ENCODE measurements at places on chromosomes 11 and 22.

DNA sequence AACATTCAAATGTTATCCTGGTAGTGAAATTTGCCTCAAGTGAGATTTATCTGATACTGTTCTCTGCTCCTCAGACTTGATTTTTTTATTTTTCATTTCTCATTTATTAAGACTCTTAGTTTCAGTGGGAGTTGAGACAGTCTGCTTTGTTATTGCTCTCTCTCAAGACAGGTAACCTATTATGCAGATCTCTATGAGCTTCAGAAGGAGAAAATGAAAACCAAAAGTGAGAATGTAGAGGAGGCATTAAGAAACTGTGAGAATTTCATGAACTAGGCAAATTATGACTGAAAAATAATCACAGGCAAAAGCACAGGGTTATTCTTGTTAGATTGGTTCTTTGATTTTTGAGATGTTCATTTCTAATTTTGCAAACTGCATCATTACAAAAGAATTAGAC, 290.0 kb upstream of the CHORDC1 start:
- no peak for DNase-seq

DNA sequence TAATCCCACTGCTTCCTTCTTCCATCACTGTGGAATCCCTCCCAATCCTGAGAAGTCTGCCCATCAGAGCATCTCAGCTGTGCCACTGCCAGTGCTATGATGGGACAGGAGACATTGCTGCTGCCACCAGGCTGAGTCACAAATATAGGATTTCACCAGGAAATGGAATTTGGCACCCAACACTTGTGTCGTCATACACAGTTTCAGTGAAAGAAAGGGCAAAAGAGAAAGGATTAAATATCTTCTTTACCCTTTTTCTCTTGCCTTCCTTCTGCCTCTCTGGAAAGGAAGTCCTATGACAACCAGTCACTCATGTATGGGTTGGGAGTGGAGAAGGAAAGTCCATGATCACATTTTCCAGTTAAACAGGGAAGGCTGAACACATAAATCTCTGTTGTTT, 133.4 kb downstream of the SPON1 start:
- no peak for DNase-seq

DNA sequence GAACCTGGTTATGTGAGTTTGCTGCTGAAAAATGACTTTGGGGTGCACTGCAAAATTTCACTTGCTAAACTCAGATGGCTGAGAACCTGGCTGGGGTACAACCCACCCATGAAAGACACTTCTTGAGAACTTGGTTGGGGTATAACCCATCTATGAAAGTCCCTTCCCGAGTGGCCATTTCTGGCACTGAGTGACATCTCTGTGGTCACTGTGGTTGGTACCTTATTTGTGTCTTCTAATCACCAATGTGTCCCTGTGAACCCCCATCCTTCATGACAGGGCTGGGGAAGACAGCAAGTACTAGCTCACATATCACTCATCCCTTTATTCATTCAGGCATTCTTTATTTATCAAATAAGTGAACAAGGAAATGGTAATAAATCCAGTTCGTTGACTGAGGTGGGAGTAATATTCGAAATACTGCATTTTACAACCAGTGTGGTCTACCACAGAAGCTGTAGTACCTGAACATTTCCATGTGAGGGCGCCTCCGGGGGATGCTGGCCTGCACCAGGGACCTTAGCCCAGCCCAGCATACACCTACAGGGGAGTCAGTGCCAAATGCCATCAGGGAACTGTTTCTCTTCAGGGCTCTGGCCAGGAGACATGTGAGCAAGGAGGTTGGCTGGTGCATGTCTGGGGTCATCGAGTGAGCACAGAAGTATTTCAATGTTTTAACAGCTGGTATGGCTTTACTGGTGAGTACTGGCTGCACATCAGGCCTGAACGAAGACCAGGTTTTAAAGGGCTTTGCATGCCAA, 122.1 kb downstream of the CSNK2A3 start:
- DNase-seq: no peak

DNA sequence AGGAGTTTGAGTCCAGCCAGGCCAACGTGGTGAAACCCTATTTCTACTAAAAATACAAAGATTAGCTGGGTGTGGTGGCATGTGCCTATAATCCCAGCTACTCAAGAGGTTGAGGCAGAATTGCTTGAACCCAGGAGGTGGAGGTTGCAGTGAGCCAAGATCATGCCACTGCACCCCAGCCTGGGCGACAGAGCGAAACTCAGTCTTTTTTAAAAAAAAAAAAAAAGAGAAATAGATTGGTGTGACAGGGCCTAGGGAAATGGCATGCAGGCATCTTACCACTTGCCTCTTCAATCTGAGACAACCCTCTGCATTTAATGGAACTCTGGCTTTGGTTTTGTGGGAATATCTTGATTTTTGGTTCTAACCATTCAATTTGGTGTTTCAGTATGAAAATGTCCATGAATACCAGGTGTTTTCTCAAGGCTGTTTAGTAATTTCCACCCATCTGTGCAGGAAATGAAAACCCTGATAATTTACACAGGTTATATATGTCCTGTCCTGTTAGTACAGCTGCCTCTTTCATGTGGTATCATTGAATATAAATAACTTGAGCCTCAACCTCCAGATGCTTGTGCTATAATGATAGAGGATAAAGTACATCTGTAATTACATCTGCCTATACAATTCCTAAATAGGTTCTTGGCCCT, 8.4 kb downstream of the XBP1 start:
- no peak for DNase-seq

DNA sequence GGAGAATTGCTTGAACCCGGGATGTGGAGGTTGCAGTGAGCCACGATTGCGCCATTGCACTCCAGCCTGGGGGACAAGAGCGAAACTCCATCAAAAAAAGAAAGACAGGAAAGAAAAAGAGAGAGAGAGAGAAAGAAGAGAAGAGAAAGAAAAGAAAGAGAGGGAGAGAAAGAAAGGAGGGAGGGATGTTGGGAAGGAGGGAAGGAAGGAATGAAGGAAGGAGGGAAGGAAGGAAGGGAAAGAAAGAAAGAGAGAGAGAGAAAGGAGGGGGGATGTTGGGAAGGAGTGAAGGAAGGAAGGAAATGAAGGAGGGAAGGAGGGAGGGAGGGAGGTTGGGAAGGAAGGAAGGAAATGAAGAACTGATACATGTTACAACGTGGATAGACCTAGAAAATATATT, 12.3 kb upstream of the SPINDOC start:
- no peak for DNase-seq

GRCh38 chr11:15668718-15669117, 554.0 kb downstream of the INSC start:
- DNase-seq: no peak

GRCh38 chr11:23573429-23573828, 713.2 kb upstream of the CCDC179 start:
- no peak for DNase-seq

DNA sequence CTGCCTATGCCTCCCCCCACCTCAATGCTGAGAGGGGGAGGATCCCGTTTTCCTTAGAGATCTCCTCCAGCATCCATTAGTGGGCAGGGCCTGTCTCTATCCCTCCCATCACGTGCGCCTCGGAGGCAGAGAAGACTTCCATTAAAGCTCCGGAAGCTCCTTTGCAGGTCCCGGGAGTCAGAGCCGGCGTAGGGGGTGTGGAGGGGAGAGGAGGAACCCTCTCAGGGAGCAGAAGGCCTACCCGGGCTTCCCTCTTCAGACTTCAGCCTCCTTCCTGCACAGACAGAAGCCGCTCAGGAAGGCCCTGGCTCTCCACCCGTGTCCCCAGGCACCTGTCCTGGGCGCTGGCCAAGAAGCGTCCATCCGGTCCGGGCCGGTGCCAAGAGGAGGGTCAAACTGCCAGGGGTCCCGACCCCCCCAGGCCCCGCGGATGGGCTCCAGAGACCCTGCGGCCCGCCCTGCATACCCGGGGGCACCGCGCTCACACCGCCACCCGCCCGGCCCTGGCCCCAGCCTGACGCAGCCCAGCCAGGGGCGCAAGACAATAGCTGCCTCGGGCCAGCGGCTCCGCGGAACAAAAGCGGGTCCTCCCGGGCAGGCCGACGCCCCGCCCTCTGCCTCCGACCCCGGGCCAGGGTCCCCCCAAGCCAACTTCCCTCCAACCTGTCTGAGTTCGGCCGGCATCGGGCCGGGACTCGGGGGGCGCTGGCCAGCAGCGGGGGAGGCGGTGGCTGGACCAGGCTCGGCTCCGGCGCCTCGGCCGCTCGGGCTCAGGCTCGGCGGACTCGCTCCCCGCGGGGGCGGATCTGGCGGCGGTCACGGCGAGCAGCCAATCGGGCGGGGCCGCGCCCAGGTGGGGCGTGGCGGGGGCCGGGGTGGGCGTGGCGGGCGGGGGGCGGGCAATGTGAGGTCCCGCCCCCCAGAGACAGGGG, 29.9 kb downstream of the ARVCF start:
- peak; percentile 47 for DNase-seq

GRCh38 chr11:61295596-61295926, 445 bp upstream of the VWCE start:
- no peak for DNase-seq

- DNase-seq: no peak
These were observed 312.8 kb upstream of the C11orf87 start for GRCh38 chr11:109109150-109109549.

- no peak for DNase-seq
These were observed 366.1 kb downstream of the SHANK2 start for GRCh38 chr11:70886256-70886655.

DNA sequence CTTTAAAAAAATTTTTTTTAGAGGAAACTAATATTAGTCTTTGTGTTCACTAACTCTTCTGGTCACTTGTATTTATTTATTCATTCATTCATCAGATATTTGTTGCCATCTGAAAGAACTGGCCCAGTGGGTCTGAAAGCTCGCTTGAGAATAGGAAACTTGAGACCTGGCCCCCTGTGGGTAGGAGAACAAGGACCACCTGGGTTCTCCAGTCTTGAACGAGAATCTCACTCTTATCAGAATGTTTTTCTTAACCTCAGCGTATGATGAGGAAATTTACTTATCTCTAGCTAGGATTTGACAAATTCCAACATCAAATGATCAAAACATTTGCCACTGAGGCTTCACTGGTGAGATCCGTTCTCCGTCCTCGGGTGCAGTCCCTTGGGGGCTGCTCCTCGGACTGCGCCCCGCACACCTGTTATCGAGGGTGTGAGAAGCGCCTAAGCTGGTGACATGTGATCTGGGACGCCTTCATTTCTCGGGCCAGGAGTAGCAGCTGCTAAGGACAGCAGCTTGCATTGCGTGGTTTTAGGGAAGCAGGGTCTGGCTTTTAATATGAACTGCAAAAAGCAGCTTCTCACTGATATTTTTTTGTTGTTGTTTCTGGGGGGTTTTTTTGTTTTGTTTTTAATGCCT, 6.3 kb downstream of the C22orf31 start:
- no peak for DNase-seq

- peak; percentile 48 for DNase-seq
These were observed 46.4 kb downstream of the MORC2 start for GRCh38 chr22:30922151-30922611.

DNA sequence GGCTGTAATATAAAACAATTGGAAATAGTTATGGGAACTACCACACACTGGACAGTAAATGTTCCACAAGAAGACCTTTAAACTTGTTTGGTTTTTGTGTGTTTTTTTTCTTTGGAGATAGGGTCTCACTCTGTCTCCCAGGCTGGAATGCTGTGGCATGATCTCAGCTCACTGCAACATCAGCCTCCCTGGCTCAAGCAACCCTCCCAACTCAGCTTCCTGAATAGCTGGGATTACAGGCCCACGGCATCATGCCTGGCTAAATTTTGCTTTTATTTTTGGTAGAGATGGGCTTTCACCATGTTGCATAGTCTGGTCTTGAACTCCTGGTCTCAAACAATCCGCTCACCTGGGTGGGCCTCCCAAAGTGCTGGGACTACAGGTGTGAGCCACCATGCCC, 121.0 kb downstream of the MPPED2 start:
- DNase-seq: no peak

DNA sequence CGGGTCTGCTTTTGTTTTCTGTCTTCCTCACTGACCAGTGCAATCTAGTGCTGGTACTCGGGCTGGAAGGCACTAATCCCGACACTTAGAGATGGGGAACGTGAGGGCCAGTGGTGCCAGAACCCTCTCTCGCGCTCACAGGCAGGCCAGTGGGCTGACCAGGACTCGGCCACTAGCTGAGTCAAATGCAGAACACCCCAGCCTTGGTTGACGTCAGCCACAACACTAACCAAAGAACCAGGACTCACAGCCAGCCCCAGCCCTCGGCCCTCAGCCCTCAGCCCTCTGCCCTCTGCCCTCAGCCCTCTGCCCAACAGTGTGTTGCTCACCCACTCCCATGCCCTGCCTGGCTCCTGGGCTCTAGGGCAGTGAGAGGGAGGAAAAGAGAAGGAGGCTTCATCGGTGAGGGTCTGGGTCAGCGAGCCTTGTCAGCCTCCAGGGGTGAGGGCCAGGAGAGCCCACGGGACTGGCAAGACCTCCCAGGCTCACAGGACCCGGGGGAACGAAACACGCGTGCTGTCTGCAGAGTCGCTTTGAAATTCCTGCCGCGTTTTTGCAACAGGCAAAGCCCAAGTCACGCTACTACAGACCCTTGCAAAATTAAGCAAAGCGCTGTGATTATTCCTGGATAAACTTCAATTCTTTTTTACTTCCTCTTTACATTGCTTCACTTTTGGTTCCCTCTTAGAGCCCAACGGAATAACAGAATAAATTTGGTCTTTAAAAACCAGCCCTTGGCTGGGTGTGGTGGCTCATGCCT, 27.5 kb downstream of the KIAA0930 start:
- no peak for DNase-seq

- DNase-seq: no peak
These were observed at the start of gene BARX2 for GRCh38 chr11:129375751-129376657. TSS of gene BARX2 (plus strand) at chr11:129375848. CDS start at chr11:129376036, 188 bp downstream.

- DNase-seq: no peak
These were observed 187.0 kb upstream of the ISX start for GRCh38 chr22:34879001-34879400.

DNA sequence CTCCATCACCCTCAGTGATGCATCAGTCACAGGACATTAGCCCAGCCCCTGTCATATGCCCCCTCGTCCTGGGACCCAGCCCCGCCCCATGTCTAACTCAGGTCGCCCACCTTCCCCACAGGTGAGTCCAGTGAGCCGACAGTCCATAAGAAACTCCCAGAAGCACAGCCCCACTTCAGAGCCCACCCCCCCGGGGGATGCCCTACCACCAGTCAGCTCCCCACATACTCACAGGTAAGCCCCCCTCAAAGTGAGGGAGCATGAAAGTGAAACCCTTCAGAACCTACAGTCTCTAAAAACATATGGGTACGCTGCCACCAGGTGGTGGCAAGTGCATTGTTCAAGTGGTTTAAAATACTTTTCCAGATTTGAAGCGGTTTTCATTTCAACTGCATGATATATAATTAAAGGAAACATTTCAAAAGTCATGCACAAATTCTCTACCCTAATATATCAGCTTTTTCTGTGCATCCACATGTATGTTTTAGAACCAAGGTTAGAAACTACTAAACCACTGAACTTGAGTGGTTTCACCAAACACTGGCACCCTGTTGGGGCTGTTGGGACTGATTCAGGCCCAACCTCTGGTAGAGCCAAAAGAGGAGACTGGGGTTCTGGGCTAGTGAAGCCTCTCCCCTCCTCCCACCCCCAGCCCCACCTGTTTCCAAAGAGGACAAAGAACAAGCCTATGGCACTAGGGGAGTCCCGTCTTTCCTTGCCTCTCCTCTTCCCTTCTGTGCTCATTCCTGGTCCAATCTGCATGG, 17.3 kb downstream of the EPS8L2 start:
- DNase-seq: no peak

Data from stimulated activated CD4-positive, alpha-beta T cell treated with anti-CD3 and anti-CD28 coated beads, Interleukin-15, amount 100 ng/mL, for 1 hour (primary cell).